Endothelial cell of umbilical vein (primary cell): ENCODE measurements at places on chromosomes 16 and 17. TPM values are rescaled to one million over a fixed set of nuclear protein-coding genes. Genes with fewer than 3 reads are reported as not detected.

DNA sequence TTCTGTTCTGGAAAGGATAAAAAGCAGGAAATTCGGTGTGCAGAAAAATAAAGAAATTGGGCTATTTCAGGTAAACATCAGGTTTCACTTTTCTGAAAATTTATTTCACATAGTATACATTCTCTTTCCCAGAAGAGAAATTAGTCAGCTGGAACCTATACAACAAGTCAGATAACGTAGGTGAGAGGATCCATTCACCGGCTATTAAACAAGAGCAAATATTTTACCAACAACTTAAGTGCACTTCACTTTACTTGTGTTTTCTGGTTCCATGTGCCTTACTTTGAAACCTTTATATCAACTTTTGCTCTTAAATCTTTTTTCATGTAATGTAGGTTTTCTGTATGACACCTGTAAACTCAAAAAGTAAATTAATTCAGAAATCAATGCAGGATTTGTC is 839.7 kb downstream of the CDH11 start:
- DNase-seq = no peak

DNA sequence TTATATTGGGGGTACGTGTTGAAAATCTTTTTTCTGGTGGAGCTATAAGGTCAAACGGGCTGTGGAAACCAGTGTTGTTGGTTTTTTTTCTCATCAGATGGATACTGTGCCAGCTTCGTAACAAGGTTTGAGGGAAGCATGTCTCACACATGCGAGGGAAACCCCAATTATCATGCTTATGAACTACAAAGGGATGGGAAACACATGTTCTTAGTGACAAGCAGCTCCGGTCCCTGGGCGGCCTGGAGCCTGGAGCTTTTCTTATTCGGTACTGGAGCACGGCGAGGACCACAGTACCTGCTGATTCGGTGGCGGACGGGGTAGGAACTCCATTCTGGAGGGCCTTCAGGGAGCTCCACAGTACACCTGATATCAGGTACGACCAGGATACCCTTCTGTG is 12.5 kb downstream of the SLC43A2 start:
- no peak for DNase-seq

GRCh38 chr17:77649717-77650211 is 308.7 kb upstream of the TNRC6C start:
- no peak for DNase-seq

GRCh38 chr17:81142301-81143199 is 22.8 kb upstream of the PVALEF start:
- peak; percentile 80 for DNase-seq

- no peak for DNase-seq
Measured at GRCh38 chr16:85659336-85659735, 29.4 kb downstream of the GINS2 start.

DNA sequence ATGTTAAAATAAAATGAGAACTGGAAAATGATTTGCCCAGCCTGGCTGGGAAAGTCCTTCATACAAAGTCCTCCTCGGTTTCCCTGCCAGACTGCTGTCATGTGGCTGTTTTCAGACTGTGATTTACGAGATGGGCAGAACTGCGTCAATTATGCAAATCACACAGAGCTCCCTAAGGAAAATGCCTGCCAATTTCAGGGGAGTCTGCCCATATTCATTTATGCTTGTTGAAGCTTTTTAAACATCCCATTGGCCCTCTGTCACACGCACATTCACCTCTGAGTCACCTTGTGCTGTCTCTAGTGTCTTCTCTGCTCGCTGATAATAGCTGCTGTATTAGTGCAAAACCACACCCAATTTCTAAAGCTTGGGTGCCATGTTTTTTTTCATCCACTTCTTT is 81.7 kb upstream of the FAM20A start:
- no peak for DNase-seq

DNA sequence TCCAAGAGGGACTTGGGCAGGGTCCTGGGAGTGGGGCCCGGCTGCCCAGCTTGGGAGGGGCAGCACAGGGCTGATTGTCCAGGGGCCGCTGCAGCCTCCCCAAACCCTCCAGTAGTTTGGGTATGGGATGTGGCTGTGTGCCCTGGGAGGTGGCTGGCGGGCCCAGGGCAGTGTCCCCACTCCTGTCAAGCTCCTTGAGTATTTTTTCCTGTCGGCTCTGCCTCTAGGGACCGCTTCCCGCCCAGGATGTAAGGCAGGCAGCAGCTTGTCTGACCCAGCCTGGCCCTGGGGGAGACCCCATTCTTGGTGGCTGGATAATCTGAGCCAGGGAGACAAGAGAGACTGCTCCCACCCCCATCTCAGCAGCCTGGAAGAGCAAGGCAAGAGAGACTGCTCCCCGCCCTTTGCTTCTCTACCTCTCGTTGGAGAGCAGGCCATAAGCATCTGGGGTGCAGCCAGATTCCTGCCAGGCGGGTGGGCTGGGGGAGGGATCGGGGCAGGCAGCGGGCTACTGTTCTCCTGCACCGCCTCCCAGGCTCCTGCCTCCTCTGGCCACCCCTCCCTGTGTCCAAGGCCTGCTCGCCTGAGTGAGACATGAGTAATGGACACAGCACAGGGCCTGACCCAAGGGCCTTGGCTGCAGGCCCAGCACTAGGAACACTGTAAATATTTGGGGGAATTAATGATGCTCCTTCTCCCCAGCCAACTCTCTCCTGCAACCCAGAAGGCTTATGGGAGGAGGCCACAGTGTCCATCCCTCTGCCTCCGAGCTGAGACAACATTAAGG is 18.4 kb upstream of the ITGA3 start:
- no peak for DNase-seq

The KRTAP4-4 gene
- not detected in 2 replicates for polyA plus RNA-seq

The CDRT15 gene
- not detected in 2 replicates for polyA plus RNA-seq

The CCL16 gene
- polyA plus RNA-seq = 0.18 TPM in 1 of 2 replicates, not detected in the other

The KRTAP9-9 gene
- polyA plus RNA-seq = not detected in 2 replicates

The TBC1D3E gene
- polyA plus RNA-seq = not detected in 2 replicates

The PMP22 gene
- polyA plus RNA-seq = 103 and 158 TPM in 2 replicates
